ENCODE measurements at places on chromosomes 7 and 10. TPM values are rescaled to one million over a fixed set of nuclear protein-coding genes. Genes with fewer than 3 reads are reported as not detected.

ANXA8L1 gene
- 0.04 TPM for polyA plus RNA-seq

DNA sequence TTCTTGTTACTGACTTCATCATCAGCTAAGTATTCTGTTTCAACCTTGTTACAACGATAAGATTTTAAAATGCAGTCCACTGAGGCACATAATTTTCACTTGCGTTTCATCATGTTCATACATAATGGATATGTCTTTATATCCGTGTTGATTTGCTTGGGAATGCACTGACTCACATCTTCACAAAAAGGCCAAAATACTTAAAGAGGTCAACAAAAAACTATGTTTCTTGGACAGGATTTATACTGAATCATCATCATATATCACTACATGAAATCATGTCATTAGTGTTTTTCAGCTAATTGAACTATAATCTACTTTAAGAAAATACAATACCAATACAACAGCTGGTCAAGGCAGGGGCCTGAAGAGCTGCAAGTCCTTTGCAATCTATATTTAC lies 324.5 kb upstream of the KLF6 start:
- no peak for DNase-seq

UCMA gene
- polyA plus RNA-seq = not detected

C10orf67 gene
- polyA plus RNA-seq = 0.02 TPM

NKX1-2 gene
- not detected for polyA plus RNA-seq

- DNase-seq = no peak
These were observed 92.6 kb downstream of the JMJD1C start for GRCh38 chr10:63373176-63373575.

FZD1 gene
- 1.2 TPM for polyA plus RNA-seq

TEX36 gene
- polyA plus RNA-seq = not detected

PON2 gene
- 17.6 TPM for polyA plus RNA-seq

DNA sequence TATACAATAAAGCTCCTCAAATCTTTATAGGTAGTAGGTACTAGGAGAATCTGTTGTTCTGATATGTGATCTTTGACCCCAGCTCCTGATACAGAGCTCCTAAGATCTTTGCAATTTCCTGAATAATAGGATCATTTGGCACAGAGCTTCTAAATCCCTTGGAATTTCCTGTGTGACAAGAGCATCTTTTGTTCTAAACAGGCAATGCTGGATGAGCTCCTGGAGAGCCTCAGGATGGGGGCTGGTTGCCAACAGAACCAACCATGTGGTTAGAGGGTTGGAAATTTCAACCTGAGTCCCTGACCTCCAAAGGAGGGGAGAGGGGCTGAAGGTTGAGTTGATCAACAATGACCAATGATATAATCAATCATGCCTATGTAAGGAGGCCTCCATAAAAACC lies 629.0 kb downstream of the CCSER2 start:
- DNase-seq = no peak

- DNase-seq = no peak
These were observed 58.6 kb downstream of the PCDH15 start for GRCh38 chr10:54742416-54742815.

DNA sequence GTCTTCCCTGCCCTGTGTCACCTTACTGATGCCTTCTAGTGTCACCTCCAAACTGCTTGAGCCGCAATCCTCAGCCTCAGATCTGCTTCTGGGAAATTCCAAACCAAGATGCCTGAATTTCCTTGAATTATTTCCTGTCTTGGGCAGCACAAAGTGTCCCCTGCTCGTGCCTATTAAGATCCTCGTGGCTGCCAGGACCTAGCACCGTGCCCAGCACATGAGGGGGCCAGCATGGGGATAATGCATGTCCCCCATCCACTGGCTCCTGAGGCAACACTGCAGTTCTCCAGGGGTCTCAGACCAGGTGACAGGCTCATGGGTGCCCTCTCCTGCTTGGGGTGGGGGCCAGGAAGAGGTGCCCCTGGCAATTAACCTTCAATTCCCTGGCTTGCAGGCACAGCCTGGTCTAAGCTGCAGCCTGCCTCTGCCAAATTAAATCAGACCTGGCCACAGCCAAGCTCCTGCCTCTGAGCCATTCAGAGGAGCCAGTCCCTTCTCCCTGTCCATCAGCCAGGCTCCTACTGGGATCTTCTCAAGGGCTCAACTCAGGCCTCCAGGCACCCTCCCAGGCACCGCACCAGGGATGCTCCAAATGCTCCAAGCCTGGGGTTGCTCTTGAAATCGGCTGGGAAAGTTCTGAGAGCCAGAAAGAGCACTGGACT lies 146.6 kb downstream of the SH3PXD2A start:
- no peak for DNase-seq

FZD8 gene
- 1.5 TPM for polyA plus RNA-seq

DNA sequence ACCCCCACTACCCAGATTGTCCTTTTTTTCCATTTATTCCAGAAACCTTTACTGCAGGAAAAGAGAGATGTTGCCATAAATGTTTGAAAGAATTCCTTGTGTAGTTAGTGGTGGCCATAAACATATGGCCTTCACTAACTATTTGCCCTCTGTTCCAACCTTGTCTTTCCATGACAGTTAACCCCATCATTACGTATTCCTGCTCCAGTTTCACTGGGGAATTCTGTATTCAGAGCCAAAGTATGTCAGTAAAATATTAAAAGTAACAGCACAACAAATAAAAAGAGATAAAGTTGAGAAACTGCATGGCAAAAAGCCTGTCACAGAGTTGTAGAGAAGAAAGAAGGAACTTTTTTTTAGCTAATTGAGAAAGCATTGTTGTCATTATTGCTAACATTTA lies 261.3 kb downstream of the BICC1 start:
- DNase-seq = no peak

- no peak for DNase-seq
These were observed 30.3 kb upstream of the CAMK1D start for GRCh38 chr10:12319076-12319475.

ZWINT gene
- polyA plus RNA-seq = 5.7 TPM

DNA sequence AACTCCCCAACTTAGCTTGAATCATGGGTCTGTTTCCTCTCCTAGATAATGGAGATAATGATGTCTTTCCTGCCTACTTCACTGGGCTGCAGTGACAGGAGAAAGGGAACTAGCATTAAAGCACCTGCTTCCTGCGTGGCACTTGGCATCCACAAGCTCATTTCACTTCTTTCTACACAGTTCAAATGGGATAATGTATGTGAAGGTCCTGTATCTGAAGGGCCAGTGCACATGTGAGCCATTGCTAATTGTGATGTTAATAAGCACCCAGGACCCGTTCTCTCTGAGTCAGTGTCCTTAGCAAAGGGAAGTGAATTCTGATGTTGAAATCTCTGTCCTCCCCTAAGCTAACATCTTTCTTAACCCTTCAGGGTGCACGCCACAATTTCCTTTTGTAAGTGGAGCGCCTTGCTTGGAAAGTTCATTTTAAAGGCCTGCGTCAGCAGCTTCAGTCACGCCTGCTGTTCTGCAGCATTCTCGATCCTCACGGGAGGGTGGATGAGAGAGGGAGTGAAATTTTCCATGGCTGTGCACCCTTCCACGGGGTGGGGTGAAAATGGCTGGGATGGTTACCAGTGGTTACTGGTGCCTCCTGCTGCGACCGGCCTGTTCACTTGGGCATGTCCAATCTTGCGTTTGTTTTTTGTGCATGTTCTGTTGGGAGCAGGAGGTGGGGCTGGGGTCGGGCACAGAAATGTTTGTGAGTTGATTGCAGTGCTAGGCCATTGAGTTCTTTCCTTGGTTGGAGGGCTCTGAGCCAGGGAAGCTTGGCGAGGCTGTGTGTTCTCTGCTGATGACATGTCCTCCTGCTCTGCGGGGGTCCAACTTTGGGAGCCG lies 59.2 kb downstream of the HK1 start:
- no peak for DNase-seq

DNA sequence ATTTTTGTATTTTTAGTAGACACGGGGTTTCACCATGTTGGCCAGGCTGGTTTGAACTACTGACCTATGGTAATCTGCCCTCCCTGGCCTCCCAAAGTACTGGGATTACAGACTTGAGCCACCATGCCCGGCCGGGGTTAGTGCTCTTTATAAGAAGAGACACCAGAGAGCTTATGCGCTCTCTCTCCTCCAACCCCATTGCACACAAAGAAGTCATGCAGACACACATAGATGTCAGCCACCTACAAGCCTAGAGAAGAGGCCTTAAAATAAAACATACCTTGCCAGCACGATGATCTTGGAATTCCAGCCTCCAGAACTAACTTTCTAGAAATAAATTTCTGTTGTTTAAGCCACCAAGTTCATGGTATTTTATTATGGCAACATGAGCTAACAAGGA lies 10.0 kb upstream of the FAM53B start:
- DNase-seq = no peak

ANXA7 gene
- 40.1 TPM for polyA plus RNA-seq
